ENCODE measurements at places on chromosomes 7 and 10.

GRCh38 chr7:74412603-74413002, 41.1 kb upstream of the GTF2IRD1 start:
- no peaks in the 10 kb centered on the region for H3K36me3 ChIP-seq
- H3K27me3 ChIP-seq: no peaks in the 10 kb centered on the region
- no peak overlapping the region for H3K27ac ChIP-seq
- DNase-seq: no peak

DNA sequence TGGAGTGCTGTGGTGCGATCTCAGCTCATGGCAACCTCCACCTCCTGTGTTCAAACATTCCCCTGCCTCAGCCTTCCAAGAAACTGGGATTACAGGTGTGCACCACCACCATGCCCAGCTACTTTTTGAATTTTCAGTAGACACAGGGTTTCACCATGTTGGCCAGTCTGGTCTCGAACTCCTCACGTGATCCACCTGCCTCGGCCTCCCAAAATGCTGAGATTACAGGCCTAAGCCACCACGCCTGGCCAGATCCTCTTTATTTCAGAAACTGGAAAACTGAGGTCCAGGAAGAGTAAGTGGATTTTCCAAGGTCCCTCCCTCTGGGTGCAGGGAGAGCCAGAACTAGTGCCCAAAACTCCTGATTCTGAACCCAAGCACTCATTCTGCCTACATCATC, 413.1 kb upstream of the AUTS2 start:
- DNase-seq: no peak
- H3K4me3 ChIP-seq: no peak overlapping the region
- no peak overlapping the region for H3K27ac ChIP-seq
- H3K27me3 ChIP-seq: no peaks in the 10 kb centered on the region

- H3K4me3 ChIP-seq: no peak overlapping the region
- peaks cover 2% of the 10 kb centered on the region for H3K36me3 ChIP-seq
- no peak overlapping the region for H3K27ac ChIP-seq
- no peak for DNase-seq
- no peaks in the 10 kb centered on the region for H3K4me1 ChIP-seq
Observed at GRCh38 chr10:123213192-123213591, 59.0 kb downstream of the BUB3 start.

- H3K4me1 ChIP-seq: peaks cover 12% of the 10 kb centered on the region
- peaks cover 91% of the 10 kb centered on the region for H3K36me3 ChIP-seq
- peak; percentile 54 for DNase-seq
Observed at GRCh38 chr7:143299840-143300239, 11.7 kb downstream of the CASP2 start.

DNA sequence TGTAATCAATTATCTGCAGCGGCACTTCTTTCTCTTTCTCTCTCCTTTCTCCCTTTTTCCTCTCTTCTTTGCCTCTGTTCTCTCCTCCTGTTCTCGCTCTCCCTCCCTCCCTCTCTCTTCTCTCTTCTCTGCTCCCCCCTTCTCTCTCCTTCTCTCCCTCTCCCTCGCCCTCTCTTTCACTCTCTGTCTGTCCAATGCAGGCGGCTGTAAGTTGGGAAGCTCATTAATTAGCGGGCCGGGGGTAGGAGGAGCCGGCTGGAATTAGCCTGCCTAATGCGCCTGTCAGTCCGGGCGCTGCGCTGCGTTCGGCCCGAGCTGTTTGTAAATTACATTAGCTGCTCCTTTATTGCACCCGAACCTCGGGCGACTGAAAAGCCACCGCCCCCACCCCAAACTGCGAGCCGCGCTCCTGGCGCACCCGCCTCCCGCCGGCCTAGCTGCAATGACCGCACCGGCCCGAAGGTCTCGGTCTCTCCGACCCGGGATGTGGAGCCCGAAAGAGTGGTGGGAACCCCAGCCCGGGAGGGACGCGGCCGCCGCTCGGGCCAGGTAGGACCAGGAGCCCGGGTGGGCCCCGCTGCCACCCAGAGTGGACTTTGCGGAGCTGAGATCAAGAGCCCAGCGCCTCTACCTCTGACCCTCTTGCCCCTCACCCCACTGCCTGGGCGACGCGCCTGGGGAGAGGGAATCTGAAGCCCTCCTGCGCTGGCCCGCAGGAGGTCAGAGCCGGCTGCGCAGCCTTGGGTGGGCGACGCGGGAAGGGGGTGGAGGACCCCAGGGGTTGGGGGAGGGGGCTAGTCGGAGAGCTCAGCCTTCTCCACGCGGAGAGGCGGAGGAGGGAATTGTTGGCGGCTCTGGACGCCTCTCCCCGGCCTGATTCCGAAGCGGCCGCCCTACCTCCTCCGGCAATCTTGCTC, at the start of gene LBX1:
TSS of gene LBX1 (minus strand) at position 198 of the 917 bp plus-strand sequence. CDS start 648 bp downstream, outside the sequence.
- H3K27me3 ChIP-seq: peaks cover 98% of the 10 kb centered on the region
- no peak within 1 kb of the TSS for H3K27ac ChIP-seq
- H3K4me3 ChIP-seq: peak within 1 kb of the TSS; percentile 82

GRCh38 chr7:106153891-106154449, 41.9 kb upstream of the SYPL1 start:
- peaks cover 41% of the 10 kb centered on the region for H3K27me3 ChIP-seq
- H3K27ac ChIP-seq: no peak overlapping the region
- H3K4me3 ChIP-seq: no peak overlapping the region
- peak; percentile 73 for DNase-seq
- H3K4me1 ChIP-seq: no peaks in the 10 kb centered on the region

- H3K4me1 ChIP-seq: peaks cover 8% of the 10 kb centered on the region
- H3K4me3 ChIP-seq: no peak overlapping the region
- peaks cover 43% of the 10 kb centered on the region for H3K27me3 ChIP-seq
- no peak overlapping the region for H3K27ac ChIP-seq
- peaks cover 3% of the 10 kb centered on the region for H3K36me3 ChIP-seq
Observed at GRCh38 chr7:151539088-151539671, 19.5 kb upstream of the RHEB start.

GRCh38 chr7:75739796-75740672, 1.3 kb upstream of the HIP1 start:
- peaks cover 11% of the 10 kb centered on the region for H3K36me3 ChIP-seq
- peak overlapping the region; percentile 90 for H3K27ac ChIP-seq

GRCh38 chr7:100093925-100094486, 5.2 kb downstream of the COPS6 start:
- DNase-seq: no peak
- H3K4me3 ChIP-seq: no peak overlapping the region
- H3K36me3 ChIP-seq: peaks cover 89% of the 10 kb centered on the region

DNA sequence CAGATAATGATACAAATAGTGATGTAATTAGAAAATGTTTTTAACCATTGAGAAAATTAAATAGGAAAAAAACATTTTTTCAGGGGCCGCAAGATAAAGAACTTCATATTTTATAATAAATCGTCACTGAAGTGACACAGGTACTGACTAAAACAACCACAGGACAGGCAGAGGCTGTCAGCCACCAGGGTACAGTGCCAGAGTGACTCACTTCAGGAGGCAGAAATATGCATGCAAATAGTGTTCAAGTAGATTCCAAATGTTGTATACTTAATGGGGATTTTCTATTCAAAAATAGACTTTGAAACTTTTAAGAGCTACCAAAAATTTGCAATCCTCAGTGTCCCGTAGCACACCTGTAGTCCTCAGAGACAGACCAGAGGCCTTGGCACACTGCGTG, 68.6 kb downstream of the FRMPD2 start:
- peaks cover 32% of the 10 kb centered on the region for H3K27me3 ChIP-seq
- peaks cover 3% of the 10 kb centered on the region for H3K36me3 ChIP-seq
- no peak overlapping the region for H3K4me3 ChIP-seq
- no peaks in the 10 kb centered on the region for H3K4me1 ChIP-seq

- no peaks in the 10 kb centered on the region for H3K4me1 ChIP-seq
- no peak for DNase-seq
- no peak overlapping the region for H3K27ac ChIP-seq
- H3K4me3 ChIP-seq: no peak overlapping the region
- H3K27me3 ChIP-seq: peaks cover 46% of the 10 kb centered on the region
Observed at GRCh38 chr7:116565981-116566380, 41.1 kb downstream of the CAV1 start.

GRCh38 chr10:122140941-122141623, 130.0 kb upstream of the BTBD16 start:
- DNase-seq: no peak
- H3K4me1 ChIP-seq: no peaks in the 10 kb centered on the region
- no peak overlapping the region for H3K27ac ChIP-seq

GRCh38 chr7:41134300-41135255, 568.3 kb downstream of the INHBA start:
- DNase-seq: no peak
- no peaks in the 10 kb centered on the region for H3K27me3 ChIP-seq
- no peaks in the 10 kb centered on the region for H3K4me1 ChIP-seq
- no peaks in the 10 kb centered on the region for H3K36me3 ChIP-seq

- H3K36me3 ChIP-seq: no peaks in the 10 kb centered on the region
- no peaks in the 10 kb centered on the region for H3K27me3 ChIP-seq
- peaks cover 11% of the 10 kb centered on the region for H3K4me1 ChIP-seq
- H3K27ac ChIP-seq: no peak overlapping the region
Observed at GRCh38 chr10:132275426-132276178, 32.1 kb downstream of the STK32C start.

- DNase-seq: no peak
- H3K27ac ChIP-seq: no peak overlapping the region
- H3K4me1 ChIP-seq: no peaks in the 10 kb centered on the region
- H3K27me3 ChIP-seq: peaks cover 11% of the 10 kb centered on the region
- H3K36me3 ChIP-seq: no peaks in the 10 kb centered on the region
Observed at GRCh38 chr10:27826369-27826768, 80.8 kb upstream of the MKX start.

DNA sequence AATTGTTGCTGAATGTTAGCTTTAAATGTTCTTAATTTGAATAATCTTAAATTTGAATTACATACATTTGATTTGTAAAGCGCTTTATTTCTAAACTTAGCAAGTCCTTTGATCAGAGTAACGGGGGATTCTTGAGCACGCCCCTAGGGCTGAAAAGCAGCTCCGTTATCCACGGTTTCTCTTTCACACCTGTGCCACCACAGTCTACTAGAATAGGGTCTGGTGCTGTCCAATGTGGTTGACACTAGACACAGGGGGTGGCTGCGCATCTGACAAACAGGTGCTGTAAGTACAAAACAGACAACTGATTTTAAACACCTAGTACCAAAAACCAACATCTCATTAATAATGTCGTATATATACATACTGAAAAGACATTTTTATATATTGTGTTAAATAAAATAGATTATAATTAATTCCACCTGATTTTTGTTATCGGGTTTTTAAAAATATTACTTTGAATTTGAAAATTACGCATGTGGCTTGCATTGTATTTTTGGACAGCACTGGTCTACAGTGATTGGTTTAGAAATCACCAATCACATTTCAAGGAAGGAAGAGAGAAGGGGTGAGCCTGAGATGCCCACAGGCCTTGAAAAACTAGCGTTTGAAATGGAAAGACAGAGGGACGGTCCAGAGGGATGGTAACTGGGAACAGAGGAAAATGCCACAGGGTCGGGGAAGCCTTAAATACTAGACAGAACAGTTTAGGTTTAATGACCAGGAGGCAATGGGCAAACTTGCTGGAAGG, 7.3 kb downstream of the SEPHS1 start:
- no peaks in the 10 kb centered on the region for H3K27me3 ChIP-seq
- peaks cover 18% of the 10 kb centered on the region for H3K36me3 ChIP-seq
- H3K4me3 ChIP-seq: peak overlapping the region; percentile 20
- DNase-seq: peak; percentile 36
- peak overlapping the region; percentile 91 for H3K27ac ChIP-seq
- peaks cover 18% of the 10 kb centered on the region for H3K4me1 ChIP-seq

DNA sequence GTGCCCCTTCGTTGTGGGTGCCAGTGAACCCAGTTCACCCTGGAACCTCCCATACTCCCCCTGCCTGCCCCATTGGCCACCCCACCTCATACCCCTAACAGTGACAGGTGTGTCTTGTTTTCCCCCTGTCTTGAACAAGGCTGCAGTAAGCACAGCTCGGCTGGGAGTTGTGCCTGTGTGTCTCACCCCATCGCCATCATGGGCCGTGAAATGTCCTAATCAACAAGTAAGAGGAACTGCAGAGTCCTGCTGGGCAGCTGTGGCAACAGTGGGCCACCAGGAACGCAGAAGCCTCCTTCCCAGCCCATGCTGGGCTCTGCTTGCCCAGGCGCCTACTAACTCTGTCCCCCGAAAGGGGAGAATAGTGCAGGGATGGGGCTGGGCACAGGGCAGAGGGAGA, 91.6 kb downstream of the C10orf105 start:
- DNase-seq: no peak
- H3K4me3 ChIP-seq: no peak overlapping the region
- peaks cover 16% of the 10 kb centered on the region for H3K27me3 ChIP-seq
- H3K27ac ChIP-seq: no peak overlapping the region
- H3K36me3 ChIP-seq: no peaks in the 10 kb centered on the region
- no peaks in the 10 kb centered on the region for H3K4me1 ChIP-seq

GRCh38 chr10:22460101-22460500, 114.8 kb downstream of the SPAG6 start:
- no peak overlapping the region for H3K4me3 ChIP-seq
- H3K27me3 ChIP-seq: peaks cover 6% of the 10 kb centered on the region
- H3K4me1 ChIP-seq: peaks cover 1% of the 10 kb centered on the region
- no peak overlapping the region for H3K27ac ChIP-seq

- peak; percentile 11 for DNase-seq
- no peak overlapping the region for H3K27ac ChIP-seq
- H3K4me3 ChIP-seq: no peak overlapping the region
Observed at GRCh38 chr7:43439631-43440401, 143.1 kb upstream of the STK17A start.

- no peak overlapping the region for H3K27ac ChIP-seq
- no peaks in the 10 kb centered on the region for H3K36me3 ChIP-seq
- H3K4me3 ChIP-seq: no peak overlapping the region
- no peak for DNase-seq
- H3K4me1 ChIP-seq: no peaks in the 10 kb centered on the region
- no peaks in the 10 kb centered on the region for H3K27me3 ChIP-seq
Observed at GRCh38 chr7:93720106-93720505, 145.6 kb upstream of the CALCR start.

GRCh38 chr7:50214126-50214670, 90.3 kb upstream of the IKZF1 start:
- peak overlapping the region; percentile 59 for H3K27ac ChIP-seq
- no peaks in the 10 kb centered on the region for H3K36me3 ChIP-seq
- no peak overlapping the region for H3K4me3 ChIP-seq
- H3K27me3 ChIP-seq: no peaks in the 10 kb centered on the region

DNA sequence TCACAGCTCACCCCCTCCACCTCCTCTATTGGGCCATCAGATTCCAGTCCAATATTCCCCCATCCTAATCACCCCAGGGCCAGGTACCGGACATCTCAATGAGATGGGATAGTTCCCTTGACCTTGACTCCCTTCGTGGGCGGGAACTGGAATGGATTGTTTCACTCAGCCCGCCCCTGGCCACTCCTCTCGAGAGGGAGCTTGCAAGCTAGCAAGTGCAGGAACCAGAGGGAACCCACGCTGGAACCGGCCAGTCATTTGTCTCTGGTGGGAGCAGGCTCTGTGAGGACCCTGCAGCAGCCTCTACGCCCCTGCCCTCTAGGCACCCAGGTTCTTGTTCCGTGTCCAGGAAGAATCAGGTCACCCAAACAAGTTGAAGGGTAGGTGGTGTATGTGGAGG, 11.0 kb upstream of the RADIL start:
- no peaks in the 10 kb centered on the region for H3K4me1 ChIP-seq
- H3K36me3 ChIP-seq: peaks cover 3% of the 10 kb centered on the region
- H3K27me3 ChIP-seq: peaks cover 30% of the 10 kb centered on the region
- DNase-seq: no peak

GRCh38 chr10:73161662-73162061, 6.1 kb downstream of the ECD start:
- H3K27ac ChIP-seq: no peak overlapping the region
- peaks cover 38% of the 10 kb centered on the region for H3K36me3 ChIP-seq
- peak overlapping the region; percentile 26 for H3K4me3 ChIP-seq

GRCh38 chr10:33142295-33142694, 184.3 kb upstream of the ITGB1 start:
- H3K27me3 ChIP-seq: no peaks in the 10 kb centered on the region
- DNase-seq: no peak
- peak overlapping the region; percentile 92 for H3K27ac ChIP-seq
- H3K4me1 ChIP-seq: peaks cover 33% of the 10 kb centered on the region

Measured in effector memory CD8-positive, alpha-beta T cell (primary cell).